Neuronal stem cell (in vitro differentiated cells): ENCODE measurements at places on chromosomes 13 and 19.
A peak's percentile ranks its signal among the peaks of the same experiment; 100 is the strongest.

GRCh38 chr19:13036366-13036976 is 41.2 kb downstream of the NFIX start:
- peaks cover 63% of the 10 kb centered on the region for H3K27me3 ChIP-seq
- DNase-seq = no peak
- H3K4me3 ChIP-seq = no peak overlapping the region
- peaks cover 6% of the 10 kb centered on the region for H3K4me1 ChIP-seq
- no peaks in the 10 kb centered on the region for H3K36me3 ChIP-seq
- H3K27ac ChIP-seq = no peak overlapping the region

- H3K4me3 ChIP-seq = no peak overlapping the region
- H3K27ac ChIP-seq = no peak overlapping the region
- DNase-seq = no peak
- H3K4me1 ChIP-seq = peaks cover 8% of the 10 kb centered on the region
- no peaks in the 10 kb centered on the region for H3K36me3 ChIP-seq
Observed at GRCh38 chr13:34176633-34177032, 358.7 kb downstream of the RFC3 start.

DNA sequence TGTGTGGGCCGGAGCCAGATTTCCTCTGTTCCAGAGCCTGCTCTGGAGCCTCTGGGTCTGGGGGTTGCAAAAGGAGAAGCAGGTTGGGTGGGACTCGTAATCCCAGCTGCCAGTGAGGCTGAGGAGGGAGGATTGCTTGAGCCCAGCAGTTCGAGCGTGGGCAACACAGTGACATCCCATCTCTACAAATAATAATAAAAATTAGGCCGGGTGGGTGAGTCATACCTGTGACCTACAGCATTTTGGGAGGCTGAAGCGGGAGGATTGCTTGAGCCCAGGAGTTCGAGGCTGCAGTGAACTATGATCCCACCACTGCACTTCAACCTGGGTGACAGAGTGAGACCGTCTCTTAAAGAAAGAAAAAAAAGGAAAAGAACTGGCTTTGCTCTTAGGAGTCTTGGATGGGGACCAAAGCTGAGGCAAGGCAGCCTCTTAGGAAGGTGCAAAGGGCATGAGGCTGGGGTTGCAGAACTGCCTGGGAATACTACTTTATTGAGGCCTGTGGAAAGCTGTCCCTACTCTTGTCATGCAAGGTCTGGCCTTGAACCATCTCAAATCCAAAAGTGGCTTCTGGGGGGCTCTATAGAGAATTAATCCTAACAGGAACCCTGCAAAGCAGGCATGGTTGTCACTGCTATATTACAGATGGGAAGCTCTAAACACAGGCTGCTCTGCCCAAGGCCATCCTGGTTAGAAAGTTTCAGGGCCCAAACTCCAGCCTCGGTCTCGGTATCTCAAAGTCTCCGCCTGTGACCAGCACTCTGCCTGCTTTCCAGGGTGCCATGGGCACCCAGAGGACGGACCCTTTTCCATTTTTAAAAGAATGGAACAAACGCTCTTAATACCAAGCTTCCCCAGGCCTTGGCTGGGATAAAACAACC is 880 bp upstream of the C19orf12 start:
- DNase-seq = no peak
- no peak overlapping the region for H3K27ac ChIP-seq
- H3K27me3 ChIP-seq = no peaks in the 10 kb centered on the region
- H3K4me3 ChIP-seq = peak overlapping the region; percentile 96
- peaks cover 6% of the 10 kb centered on the region for H3K4me1 ChIP-seq
- peaks cover 2% of the 10 kb centered on the region for H3K36me3 ChIP-seq

- no peak overlapping the region for H3K4me3 ChIP-seq
- H3K27ac ChIP-seq = no peak overlapping the region
- H3K36me3 ChIP-seq = no peaks in the 10 kb centered on the region
- peaks cover 6% of the 10 kb centered on the region for H3K4me1 ChIP-seq
- no peak for DNase-seq
- no peaks in the 10 kb centered on the region for H3K27me3 ChIP-seq
Observed at GRCh38 chr13:46567671-46568070, 14.7 kb downstream of the LRCH1 start.

DNA sequence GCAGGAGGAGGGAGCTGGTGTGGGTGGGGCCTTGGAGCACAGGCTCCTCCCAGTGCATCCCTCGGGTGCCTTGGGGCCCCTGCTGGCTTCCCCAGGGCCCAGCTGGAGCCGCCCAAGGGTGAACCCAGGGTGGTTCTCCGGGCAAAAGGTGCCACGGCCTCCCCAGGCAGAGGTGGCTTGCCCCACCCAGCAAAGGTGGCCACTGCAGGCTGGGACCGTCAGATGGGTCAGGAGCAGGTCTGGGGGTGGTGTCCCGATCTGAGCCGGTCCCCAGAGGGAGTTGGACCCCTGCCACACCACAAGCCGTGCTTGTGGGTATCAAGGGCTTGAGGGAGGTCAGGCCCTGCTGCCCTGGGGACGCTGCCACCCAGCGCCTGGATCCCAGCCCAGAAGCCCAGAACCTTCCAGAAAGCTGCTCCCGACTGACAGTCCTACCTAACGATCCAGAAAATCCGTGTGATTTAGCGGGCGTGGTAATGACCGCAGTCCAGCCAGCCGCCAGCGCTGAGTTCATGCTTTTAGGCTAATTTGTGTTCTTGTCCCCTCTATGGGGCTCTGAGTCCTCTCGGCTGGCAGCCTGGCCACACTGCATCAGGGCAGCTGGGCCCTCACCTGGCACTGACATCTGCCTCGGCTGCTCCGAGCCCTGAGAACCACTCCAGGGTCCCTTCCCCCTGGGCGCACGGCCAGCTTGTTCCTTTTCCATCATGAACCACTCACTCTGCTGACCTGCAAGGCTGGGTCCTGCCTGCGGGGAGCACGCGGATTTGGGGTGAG is 5.0 kb upstream of the GRIN3B start:
- H3K4me1 ChIP-seq = peaks cover 3% of the 10 kb centered on the region
- H3K27me3 ChIP-seq = peaks cover 10% of the 10 kb centered on the region
- no peak overlapping the region for H3K4me3 ChIP-seq
- peaks cover 31% of the 10 kb centered on the region for H3K36me3 ChIP-seq

GRCh38 chr13:42875475-42876269 is 94.3 kb downstream of the FAM216B start:
- no peaks in the 10 kb centered on the region for H3K4me1 ChIP-seq
- H3K36me3 ChIP-seq = no peaks in the 10 kb centered on the region
- H3K4me3 ChIP-seq = no peak overlapping the region
- peaks cover 3% of the 10 kb centered on the region for H3K27me3 ChIP-seq

- no peaks in the 10 kb centered on the region for H3K4me1 ChIP-seq
- no peak for DNase-seq
- no peaks in the 10 kb centered on the region for H3K27me3 ChIP-seq
- H3K36me3 ChIP-seq = no peaks in the 10 kb centered on the region
- H3K4me3 ChIP-seq = no peak overlapping the region
- H3K27ac ChIP-seq = no peak overlapping the region
Observed at GRCh38 chr13:34208336-34208735, 390.4 kb downstream of the RFC3 start.

GRCh38 chr19:28498404-28498976 is 714.5 kb downstream of the UQCRFS1 start:
- H3K4me1 ChIP-seq = no peaks in the 10 kb centered on the region
- no peak overlapping the region for H3K27ac ChIP-seq

DNA sequence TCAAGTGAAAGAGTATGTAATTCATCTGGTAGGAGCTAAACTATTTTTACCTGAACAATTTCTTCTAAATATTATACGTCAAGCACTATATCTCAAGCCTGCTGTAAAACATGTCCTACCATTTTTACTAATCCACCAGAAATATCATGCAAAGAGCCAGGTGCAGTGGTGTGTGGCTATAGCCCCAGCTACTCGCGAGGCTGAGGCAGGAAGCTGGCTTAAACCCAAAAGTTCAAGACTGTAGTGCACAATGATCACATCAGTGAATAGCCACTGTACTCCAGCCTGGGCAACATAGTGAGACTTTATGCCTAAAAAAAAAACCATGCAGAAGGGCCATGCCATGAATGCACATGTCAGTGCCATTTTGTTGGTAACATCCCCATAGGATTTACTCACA is 20.7 kb upstream of the CLN5 start:
- DNase-seq = no peak
- H3K4me3 ChIP-seq = no peak overlapping the region
- no peaks in the 10 kb centered on the region for H3K36me3 ChIP-seq
- H3K27ac ChIP-seq = no peak overlapping the region
- H3K4me1 ChIP-seq = no peaks in the 10 kb centered on the region

DNA sequence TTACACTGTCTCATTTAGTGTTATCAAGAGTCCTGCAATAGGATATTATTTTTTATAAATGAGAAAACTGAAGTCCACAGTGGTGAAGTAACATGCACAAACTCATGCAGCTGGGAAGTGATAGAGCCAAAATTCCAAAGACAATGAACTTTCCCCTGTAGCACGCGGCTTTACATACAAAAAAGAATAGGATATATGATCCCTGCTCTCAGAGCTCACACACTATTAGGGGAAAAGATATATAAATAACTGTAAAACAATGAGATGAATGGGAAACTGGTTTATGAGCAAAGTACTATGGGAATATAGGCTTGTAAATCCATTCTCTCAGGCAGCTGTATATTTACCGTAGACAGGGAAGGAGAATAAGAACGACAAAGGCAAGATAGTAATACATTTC is 39.7 kb downstream of the THSD1 start:
- no peak for DNase-seq
- H3K4me3 ChIP-seq = no peak overlapping the region
- H3K27me3 ChIP-seq = no peaks in the 10 kb centered on the region
- H3K27ac ChIP-seq = no peak overlapping the region
- H3K36me3 ChIP-seq = no peaks in the 10 kb centered on the region
- no peaks in the 10 kb centered on the region for H3K4me1 ChIP-seq

GRCh38 chr13:31896427-31896826 is 135.1 kb upstream of the FRY start:
- no peaks in the 10 kb centered on the region for H3K4me1 ChIP-seq
- H3K4me3 ChIP-seq = no peak overlapping the region
- H3K36me3 ChIP-seq = no peaks in the 10 kb centered on the region
- no peak for DNase-seq
- H3K27ac ChIP-seq = no peak overlapping the region

DNA sequence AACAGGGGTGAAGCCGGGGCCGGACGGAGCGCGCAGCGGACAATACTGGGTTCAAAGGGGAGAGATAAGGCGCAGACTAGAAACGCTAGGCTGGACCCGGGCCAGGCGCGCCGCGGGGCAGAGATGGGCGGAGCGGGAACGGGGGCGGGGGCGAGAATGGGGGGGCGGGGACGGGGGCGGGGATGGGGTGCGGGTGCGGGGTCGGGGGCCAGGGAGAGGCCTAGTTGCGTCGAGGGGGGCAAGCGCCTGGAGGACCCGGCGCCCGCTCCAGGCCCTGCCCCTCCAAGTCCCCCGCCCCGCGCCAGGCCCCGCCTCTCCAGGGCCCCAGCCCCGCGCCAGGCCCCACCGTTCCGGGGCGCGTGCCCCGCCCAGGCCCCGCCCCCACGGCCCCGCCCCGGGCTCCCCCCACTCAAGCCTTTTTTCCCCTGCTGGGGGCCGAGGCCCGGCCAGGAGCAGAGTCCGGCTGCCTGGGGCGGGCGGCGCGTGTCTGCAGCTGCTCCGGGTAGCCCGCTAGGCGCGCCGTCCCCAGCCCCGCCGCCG is at the start of gene CERS4:
Gene CERS4, plus strand, starts transcription at position 449 of the 540 bp plus-strand sequence. CDS start 41,707 bp downstream, outside the sequence.
- H3K27me3 ChIP-seq = no peaks in the 10 kb centered on the region
- H3K4me1 ChIP-seq = peaks cover 15% of the 10 kb centered on the region
- DNase-seq = peak; percentile 82
- H3K36me3 ChIP-seq = peaks cover 3% of the 10 kb centered on the region
- peak within 1 kb of the TSS; percentile 97 for H3K4me3 ChIP-seq

DNA sequence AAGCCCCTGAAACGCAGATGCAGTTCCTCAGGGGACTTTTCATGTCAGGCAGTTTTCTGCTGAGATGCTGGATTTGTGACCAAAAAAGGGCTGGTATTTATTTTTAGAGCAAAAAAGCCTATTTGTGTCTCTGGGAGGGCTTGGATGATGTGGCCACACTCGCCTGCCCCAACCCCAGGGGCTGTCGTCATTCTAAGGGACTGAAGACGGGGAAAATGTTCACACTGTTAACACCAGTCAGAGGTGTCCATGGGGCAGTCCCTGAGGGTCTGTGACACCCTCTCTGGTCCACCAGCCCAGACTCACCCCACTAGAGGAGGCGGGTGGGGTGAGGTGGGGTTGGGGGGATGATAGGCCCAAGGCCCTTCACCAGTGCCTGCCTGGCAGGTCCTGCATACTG is 15.9 kb upstream of the EPHX3 start:
- no peak overlapping the region for H3K27ac ChIP-seq
- H3K36me3 ChIP-seq = peaks cover 60% of the 10 kb centered on the region
- H3K4me3 ChIP-seq = no peak overlapping the region
- no peak for DNase-seq

DNA sequence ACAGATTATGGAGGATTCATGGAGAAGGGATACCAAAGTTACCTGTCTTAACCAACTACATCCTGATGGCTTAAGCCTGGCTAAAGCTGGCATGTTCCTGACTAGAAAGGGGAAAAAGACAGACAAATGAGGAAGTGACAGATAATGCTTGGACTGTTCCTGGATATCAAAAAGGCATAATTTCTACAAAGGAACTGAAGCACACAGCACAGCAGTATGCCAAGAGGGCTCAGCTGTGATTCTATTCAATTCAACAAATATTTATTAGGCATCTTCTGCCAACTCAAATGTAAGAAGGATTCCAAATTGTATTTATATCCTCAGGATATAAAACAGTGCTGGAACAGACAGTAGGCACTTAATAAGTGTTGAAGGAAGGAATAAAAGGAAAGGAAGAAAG is 59.5 kb downstream of the KLF12 start:
- H3K4me1 ChIP-seq = no peaks in the 10 kb centered on the region
- no peak overlapping the region for H3K4me3 ChIP-seq
- H3K27ac ChIP-seq = no peak overlapping the region

- peaks cover 41% of the 10 kb centered on the region for H3K36me3 ChIP-seq
- no peak for DNase-seq
- H3K27me3 ChIP-seq = no peaks in the 10 kb centered on the region
- H3K27ac ChIP-seq = no peak overlapping the region
- no peak overlapping the region for H3K4me3 ChIP-seq
Observed at GRCh38 chr19:11971041-11971440, 6.2 kb downstream of the ZNF763 start.
